Fibroblast of skin of back (primary cell): ENCODE measurements at places on chromosomes 3 and 15.

- DNase-seq: no peak
Observed at GRCh38 chr15:92812271-92812670, 87.9 kb upstream of the CHD2 start.

GRCh38 chr15:88651136-88651732 lies 12.4 kb downstream of the ISG20 start:
- no peak for DNase-seq

- DNase-seq: peak; percentile 67
Observed at GRCh38 chr3:24196526-24196925, 251.4 kb downstream of the NR1D2 start.

DNA sequence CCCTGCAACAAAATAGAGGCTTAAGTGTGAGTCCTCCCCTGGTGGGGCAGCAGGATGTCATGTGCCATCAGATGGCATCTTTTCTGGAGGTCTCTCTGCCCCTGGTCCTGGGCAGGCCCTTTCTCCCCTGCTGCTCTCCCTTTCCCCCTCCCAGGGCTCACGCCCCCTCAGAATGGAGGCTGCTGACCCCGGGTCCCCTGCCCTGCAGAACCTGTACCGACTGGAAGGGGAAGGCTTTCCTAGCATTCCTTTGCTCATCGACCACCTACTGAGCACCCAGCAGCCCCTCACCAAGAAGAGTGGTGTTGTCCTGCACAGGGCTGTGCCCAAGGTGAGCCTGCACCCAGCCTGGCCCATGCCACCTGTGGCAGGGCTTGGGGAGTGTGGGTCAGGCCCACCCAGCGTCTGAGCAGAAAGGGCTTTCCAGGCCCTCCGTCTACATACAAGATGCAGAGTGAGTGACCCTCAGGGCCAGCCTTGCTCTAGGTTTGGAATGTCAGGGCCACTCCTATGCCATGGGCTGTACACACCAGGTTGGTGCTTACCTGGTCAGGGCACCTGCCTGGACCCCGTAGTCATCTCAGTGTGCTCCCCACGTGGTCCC lies 7.1 kb downstream of the FES start:
- DNase-seq: no peak

- DNase-seq: peak; percentile 96
Observed at GRCh38 chr3:59127071-59127470, 77.2 kb upstream of the CFAP20DC start.

DNA sequence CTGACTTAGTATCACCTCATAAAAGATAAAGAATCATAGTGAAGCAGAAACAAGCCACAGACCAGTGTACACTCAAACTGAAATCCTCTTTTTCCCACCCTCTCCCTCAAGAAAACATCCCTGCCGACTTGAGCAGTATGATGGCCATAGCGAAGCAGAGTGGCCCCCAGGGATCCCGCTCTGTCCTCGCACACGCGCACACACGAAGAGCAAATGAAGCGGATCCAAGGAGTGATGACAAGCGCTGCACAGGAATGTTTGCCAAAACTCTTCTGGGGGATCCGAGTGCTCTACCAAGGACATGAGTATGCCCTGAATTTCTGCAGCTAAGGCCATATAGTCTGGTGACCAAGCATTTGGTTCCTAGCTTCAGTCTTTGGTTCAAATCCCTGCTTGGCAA lies 134.5 kb upstream of the C2CD4B start:
- DNase-seq: no peak

GRCh38 chr3:49470714-49471420 lies 800 bp downstream of the DAG1 start:
- no peak for DNase-seq
